Nucleus accumbens (tissue), 56 donors: ENCODE measurements at places on chromosomes 3 and 15.

DNA sequence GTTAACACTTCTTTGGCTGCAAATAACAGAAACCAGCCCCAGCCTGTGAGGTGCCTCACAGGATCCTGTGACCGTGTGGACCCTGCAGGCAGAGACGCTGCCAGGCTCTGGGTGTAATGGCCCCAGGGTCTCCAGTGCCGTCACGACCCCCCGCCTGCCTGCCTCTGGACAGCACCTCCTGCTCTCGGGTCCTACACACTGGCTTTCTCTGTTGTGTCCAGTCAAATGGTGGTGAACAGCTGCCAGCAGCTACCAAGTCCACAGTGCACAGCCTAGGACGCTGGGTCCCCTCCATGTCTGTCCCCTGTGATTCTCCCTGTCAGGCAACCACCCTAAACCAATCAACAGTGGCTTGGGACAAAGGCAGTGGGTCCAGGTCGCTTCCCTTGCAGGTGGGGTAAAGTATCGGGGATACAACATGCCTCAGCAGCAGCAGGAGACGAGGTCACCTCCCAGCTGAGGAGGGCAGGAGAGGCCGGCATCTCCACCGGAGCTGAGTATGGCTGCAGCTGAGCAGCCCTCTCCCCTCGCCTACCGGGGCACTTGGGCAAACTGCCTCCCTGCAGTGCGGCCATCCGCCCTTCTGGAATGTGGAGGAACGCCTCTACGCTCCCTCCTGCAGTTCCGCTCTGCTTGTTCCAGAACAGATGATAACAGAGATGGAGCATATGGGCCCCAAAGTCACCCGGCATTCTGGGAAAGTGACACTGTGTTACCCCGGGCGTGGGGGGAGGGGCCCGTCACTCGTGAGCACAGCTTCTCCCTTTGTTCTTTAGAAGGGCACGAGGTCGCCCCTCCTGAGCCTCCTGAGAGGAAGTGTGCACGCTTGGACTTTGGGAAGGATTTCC lies 21.1 kb upstream of the SKOR1 start:
- DNase-seq, result no peak

GRCh38 chr15:29538044-29538443 lies 268.4 kb upstream of the NSMCE3 start:
- DNase-seq, result no peak

DNA sequence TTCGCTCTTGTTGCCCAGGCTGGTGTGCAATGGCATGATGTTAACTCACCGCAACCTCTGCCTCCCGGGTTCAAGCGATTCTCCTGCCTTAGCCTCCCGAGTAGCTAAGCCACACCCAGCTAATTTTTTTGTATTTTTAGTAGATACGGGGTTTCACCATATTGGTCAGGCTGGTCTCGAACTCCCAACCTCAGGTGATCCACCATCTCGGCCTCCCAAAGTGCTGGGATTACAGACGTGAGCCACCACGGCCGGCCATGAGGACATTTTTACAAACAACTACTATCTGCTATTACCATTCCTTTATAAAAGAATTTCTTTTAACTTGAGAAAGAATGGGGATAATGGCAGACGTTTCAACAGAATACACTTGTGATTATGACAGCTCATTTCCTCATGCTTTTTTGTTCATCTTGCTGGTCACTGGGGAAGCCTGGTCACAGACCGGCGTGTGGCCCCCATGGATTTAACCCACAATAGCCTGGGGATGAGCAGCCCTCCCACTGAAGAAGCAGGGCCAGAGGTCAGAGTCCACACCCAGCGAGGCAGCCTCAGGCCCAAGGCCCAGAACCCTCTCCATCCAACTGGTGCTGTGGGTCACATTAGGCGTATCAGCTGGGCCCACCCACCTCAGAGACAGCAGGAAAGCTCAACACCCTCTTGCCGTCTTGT lies 112.0 kb downstream of the LIPC start:
- no peak for DNase-seq

DNA sequence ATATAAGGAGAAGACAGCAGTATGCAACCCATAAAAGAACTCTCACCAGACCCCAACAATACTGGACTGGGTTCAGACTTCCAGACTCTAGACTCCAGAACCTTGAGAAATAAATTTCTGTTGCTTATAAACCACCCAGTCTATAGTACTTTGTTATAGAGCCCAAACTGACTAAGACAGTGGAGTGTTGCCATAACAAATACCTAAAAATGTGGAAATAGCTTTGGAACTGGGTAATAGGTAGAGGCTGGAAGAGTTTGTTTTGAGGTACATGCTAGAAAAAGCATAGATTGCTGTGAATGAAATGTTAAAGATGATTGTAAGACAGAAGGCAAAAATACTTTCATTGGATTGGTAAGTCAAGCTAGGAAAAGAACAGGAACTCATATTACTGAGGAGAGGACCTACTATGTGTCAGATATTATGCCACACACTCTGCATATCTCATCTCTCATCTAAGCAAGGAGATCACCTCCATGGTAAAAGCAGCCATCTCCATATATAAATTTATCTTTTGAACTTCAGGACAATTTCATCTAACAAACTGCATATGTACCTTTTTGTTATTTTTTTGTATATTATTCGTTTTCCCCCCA lies 67.4 kb upstream of the FNDC3B start:
- DNase-seq, result no peak

DNA sequence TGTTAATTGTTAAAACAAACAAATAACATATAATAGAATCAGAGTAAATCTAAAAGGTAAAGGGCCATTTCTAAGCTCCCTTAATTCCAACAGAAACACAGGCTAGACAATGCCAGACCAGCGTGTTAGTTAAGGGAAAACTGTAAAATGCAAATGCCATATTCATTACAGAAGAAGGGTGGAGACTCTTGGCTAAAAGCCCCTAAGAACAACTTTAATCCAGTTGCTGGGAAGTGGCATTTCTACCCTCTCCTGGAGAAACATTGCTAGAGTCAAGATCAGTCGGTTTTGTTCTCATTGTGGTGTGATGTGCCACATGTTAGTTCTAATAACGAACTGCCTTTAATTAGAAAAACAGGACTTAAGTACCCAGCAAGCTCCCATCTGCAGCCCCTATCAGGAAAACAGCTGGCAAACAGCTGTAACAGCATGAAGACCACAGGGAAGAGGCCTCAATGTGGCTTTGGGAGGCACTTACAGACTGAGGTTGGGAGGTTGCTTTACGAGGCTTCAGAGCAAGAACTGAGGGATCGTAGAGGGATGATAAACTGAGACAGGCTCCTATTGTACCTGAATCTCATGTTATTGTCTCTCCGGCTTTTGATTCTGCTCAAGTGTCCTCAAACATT lies 1134.8 kb downstream of the ROBO1 start:
- no peak for DNase-seq

GRCh38 chr3:16290007-16290826 lies 25.2 kb downstream of the OXNAD1 start:
- no peak for DNase-seq

DNA sequence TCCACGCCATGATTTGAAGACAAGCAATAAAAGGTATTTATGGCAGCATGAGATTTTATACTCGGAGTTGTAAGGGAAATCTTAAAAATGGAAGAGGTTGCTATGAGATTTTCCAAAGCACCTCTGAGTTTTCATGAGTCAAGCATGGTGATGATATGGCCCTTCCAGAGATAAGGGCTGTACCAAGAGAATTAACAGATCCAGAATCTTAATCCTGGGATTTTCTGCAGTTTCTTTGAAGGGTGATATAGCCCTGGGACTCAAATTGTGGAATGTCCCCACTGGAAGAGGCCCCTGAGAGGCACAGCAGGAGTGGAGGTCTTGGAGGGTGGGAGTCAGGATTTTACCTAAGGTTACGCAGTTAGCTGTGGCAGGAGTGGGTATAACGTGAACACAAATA lies 243.3 kb downstream of the ZNF621 start:
- DNase-seq, result no peak

GRCh38 chr3:21876782-21877181 lies 125.8 kb upstream of the ZNF385D start:
- no peak for DNase-seq

GRCh38 chr3:99767291-99767690 lies 50.4 kb upstream of the CMSS1 start:
- no peak for DNase-seq

DNA sequence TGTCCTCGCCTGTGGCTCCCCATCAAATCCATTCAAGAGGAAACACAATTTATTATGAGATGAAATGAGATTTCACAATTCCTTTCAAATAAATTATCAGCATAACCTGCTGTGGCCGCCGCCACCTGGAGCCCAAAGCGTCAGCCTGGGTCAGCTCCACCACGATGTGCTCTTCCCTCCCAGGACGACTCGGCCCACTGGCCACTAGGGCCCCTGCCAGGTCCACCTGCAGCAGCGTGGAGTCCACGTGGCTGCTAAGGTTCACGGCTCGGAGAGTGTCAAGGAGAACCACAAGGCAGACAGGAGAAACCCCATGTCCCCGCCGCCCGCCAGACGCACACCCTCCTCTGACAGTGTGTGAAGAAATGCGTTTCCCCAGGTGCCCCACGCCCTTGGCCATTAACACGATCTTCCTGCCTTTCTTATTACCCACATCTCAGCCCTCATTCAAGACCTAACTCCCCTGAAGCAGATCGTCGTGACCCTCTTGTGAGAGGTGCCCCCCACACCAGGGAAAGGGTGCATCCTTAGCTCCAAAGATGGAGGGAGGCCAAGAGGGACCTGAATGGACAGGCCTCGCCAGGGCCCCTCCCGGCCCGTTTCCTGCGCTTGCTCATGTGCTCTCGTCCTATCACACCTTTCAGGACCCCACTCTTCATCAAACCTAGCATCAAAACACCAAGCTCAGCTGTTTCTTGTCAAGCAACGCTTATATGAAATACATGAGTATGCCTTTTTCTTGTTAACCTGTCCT lies 80.6 kb downstream of the OCA2 start:
- no peak for DNase-seq

GRCh38 chr15:83657549-83657948 lies 3.6 kb downstream of the ADAMTSL3 start:
- no peak for DNase-seq

DNA sequence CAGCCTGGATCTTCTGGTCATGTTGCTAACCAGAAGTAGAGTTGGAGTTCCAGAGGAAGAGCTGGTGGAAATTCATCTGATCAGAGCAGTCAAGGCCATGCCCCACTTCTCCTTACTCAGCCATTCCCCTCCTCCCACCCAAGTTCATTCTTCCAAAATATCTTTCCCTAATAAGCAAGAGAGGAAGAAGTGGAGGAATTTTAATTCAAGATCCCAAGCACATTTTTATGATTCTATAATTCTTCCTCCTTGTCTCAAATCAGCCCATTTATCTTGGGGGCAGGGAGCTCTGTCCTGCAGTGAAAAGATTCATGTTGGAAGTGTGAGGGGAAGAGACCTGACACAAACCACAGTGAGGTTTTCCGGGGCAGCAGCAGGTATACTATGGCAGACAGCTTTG lies 85.0 kb upstream of the GALNT15 start:
- DNase-seq, result no peak

GRCh38 chr3:123448536-123449101 lies at the start of gene ADCY5:
Gene ADCY5, minus strand, starts transcription at chr3:123449090. Its CDS starts 545 bp downstream, at chr3:123448545.
- DNase-seq, result no peak

- DNase-seq, result no peak
Measured at GRCh38 chr3:188345223-188345622, 191.3 kb downstream of the LPP start.

GRCh38 chr15:29616512-29616911 lies 205.8 kb downstream of the TJP1 start:
- no peak for DNase-seq

DNA sequence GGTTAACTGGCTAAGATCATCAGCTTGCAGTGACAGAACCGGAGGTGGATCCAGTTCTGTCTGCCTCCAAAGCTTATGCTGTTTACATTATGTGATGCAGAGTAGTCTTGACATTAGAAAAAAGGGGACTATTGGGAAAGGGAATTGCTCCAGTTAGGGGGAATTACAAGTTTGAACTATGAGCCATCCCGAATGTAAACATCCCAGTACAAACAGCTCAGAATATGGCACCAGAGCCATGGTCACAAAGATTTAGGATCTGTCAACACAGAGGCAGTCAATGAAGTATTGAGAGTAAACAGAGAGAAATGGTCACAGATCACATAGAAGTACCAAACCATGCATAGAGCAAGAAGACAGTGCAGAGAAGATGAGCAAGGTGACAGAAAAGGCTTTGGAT lies 39.8 kb upstream of the CRTC3 start:
- DNase-seq, result no peak

DNA sequence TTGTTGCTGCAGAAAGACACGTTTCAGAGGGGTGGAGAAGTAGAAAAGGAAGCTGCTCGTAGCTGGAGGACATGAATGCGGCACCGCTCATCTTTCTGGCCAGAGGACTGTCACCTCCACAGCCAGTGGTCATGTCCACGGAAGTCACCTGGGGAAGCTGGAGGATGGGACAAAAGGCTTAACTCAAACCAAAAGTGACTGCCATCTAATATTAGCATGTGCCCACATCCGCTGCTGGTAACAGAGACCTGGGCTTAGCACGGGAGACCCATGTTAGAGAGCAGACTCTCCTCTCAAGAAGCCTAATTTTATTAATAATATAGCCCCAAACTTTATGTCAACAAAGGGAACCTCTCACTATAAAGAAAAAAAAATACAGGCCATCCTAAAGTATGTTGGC lies 5.9 kb downstream of the MEX3B start:
- no peak for DNase-seq
